ENCODE measurements at places on chromosomes 5 and 9.

DNA sequence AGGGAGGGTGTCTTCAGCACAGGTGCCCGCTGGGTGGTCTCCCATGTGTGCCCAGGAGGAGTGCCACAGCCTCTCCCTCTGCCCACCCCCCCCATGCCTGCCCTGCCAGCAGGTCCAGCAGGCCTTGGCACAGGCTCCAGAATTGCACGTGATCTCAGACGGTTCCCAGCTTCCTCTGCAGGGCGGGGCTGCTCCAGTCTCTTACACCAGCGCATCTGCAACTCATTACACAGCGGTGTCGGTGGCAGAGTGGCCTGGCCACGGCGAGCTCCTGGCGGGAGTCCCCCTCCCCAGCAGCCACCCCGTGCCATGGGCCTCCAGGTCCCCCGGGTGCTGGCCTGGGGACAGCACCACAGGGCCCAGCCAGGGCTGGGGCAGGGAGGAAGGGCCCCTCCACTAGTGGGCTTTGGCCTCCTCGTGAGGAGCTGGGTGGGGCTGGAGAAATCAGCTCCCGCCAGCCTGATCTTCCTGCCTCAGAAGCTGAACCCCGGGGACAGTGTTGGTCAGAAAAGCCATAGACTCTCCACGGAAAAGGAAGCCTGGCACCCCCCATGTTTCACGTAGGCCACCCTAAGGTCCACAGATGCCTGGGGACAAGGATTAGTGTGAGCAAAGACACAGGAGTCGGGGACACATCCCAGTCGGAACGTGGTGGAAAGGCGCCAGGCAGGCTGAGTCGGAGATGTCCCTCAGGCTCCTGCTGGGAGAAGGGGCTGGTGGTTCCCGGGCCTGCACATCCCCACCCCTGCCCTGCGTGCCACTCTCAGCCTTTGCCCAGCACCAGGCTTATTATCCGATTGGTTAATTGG is 40.2 kb downstream of the RXRA start:
- peaks cover 74% of the 10 kb centered on the region for H3K4me1 ChIP-seq
- DNase-seq, result peak; percentile 93
- no peaks in the 10 kb centered on the region for H3K27me3 ChIP-seq
- H3K27ac ChIP-seq, result peak overlapping the region; percentile 98
- H3K36me3 ChIP-seq, result no peaks in the 10 kb centered on the region

DNA sequence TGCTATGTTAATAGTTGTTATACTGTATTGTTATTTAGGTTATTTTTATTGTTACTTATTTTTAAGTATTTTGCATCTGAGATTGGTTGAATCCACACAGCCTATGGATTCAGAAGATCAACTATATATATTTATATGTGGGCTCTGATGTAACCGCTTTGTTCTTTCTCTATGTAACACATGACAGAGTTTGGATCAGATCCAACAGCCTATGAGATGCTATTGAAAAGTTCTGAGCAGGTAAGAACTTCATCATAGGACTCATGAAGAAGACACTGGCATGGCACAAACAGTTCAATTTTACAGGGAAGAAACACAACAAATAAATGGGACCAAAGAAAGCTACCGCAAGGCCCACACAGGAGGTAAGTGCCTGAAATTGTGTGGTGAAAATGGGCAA is 93.4 kb downstream of the GNAQ start:
- H3K27ac ChIP-seq, result no peak overlapping the region
- DNase-seq, result no peak
- no peaks in the 10 kb centered on the region for H3K4me1 ChIP-seq
- H3K4me3 ChIP-seq, result no peak overlapping the region
- H3K27me3 ChIP-seq, result no peaks in the 10 kb centered on the region

- no peaks in the 10 kb centered on the region for H3K36me3 ChIP-seq
- no peaks in the 10 kb centered on the region for H3K27me3 ChIP-seq
- H3K27ac ChIP-seq, result no peak overlapping the region
- H3K4me1 ChIP-seq, result peaks cover 28% of the 10 kb centered on the region
- DNase-seq, result no peak
- no peak overlapping the region for H3K4me3 ChIP-seq
Measured at GRCh38 chr5:37663538-37663937, 176.3 kb downstream of the GDNF start.

- no peaks in the 10 kb centered on the region for H3K27me3 ChIP-seq
- H3K4me1 ChIP-seq, result no peaks in the 10 kb centered on the region
- no peak for DNase-seq
- H3K36me3 ChIP-seq, result peaks cover 3% of the 10 kb centered on the region
Measured at GRCh38 chr5:195401-196160, 4.3 kb downstream of the LRRC14B start.

DNA sequence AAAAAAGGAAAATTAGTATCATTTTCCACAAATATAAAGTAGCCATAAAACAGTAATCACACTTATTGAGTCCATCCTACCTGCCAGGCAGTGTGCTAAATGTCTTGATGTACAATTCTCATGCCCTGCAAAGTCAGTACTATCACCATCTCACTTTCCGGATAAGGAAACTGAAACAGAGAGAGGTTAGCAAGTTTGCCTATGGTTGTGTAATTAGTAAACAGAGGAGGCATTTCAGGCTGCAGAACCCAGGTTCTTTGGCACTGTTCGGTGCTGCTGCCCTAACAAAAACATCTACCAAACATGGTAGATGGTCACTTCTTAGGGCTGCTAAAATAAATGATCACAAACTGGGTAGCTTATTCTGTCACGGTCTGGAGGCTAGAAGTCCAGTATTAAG is 22.6 kb downstream of the PLAC8L1 start:
- no peak overlapping the region for H3K4me3 ChIP-seq
- H3K4me1 ChIP-seq, result no peaks in the 10 kb centered on the region
- no peak overlapping the region for H3K27ac ChIP-seq
- DNase-seq, result no peak
- H3K27me3 ChIP-seq, result no peaks in the 10 kb centered on the region

GRCh38 chr9:27726244-27727081 is 153.2 kb upstream of the C9orf72 start:
- no peaks in the 10 kb centered on the region for H3K27me3 ChIP-seq
- H3K36me3 ChIP-seq, result no peaks in the 10 kb centered on the region
- DNase-seq, result peak; percentile 50
- peaks cover 12% of the 10 kb centered on the region for H3K4me1 ChIP-seq

DNA sequence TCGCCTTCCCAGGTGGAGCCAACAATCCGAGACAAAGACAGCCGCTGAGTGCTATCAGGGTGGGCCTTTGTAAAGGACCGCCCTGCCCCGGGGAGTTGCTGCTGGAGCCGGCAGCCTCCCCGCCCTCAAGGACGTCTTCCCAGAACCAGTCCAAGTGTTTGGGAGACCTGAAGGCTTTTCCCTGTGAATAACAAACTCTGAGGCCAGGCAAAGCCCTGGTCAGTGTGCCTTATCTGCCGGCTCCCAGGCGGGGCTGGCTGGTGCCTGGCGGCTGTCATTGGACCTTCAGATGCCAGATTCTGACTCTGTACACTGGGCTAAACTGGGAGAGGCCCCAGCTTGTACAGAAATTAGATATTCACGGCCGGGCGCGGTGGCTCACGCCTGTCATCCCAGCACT is 2.1 kb downstream of the SLC9A3 start:
- no peak overlapping the region for H3K27ac ChIP-seq
- no peak overlapping the region for H3K4me3 ChIP-seq
- H3K36me3 ChIP-seq, result no peaks in the 10 kb centered on the region
- DNase-seq, result no peak
- H3K4me1 ChIP-seq, result no peaks in the 10 kb centered on the region

GRCh38 chr5:118875131-118875530 is 113.2 kb downstream of the DTWD2 start:
- H3K27ac ChIP-seq, result no peak overlapping the region
- H3K36me3 ChIP-seq, result no peaks in the 10 kb centered on the region
- no peak for DNase-seq
- no peaks in the 10 kb centered on the region for H3K4me1 ChIP-seq
- no peak overlapping the region for H3K4me3 ChIP-seq

DNA sequence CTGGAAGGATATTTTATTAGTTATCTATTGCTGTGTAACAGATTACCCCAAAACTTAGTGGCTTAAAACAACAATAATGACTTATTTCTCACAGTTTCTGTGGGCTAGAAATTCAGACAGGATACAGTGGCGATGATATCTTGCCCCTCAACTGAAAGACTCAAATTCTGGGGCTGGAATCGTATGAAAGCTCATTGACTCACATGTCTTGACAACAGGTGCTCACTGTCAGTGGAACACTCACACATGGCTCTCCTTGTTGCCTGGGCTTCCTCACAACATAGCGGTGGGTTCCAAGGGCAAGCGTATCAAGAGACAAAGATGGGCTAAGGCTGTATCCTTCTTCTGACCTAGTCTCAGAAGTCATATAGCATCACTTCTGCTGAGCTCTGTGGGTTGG is 3.7 kb upstream of the GNPDA1 start:
- H3K36me3 ChIP-seq, result no peaks in the 10 kb centered on the region
- DNase-seq, result no peak
- H3K4me1 ChIP-seq, result peaks cover 24% of the 10 kb centered on the region
- H3K27me3 ChIP-seq, result no peaks in the 10 kb centered on the region

DNA sequence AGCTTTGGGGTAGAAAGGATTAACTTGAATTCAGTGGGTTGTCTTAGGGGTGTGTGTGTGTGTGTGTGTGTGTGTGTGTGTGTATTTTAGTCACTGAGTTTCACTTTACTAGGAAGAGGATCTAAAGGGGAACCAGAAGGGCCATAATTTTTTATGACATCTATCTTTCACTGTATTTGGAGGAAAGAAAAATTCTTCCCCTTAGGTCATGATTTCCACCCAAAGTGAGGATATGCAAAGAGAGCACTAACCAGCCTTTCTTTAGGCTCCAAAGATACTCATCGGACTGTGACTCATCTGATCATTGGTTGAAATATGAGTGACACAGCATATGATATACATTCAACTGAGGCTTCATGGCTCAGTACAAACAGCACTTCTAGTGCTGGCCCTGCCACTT is 75.2 kb upstream of the RASGRF2 start:
- H3K27me3 ChIP-seq, result no peaks in the 10 kb centered on the region
- no peak for DNase-seq
- H3K4me1 ChIP-seq, result no peaks in the 10 kb centered on the region
- no peak overlapping the region for H3K4me3 ChIP-seq

GRCh38 chr9:96420468-96421219 is 2.5 kb upstream of the ZNF367 start:
- no peaks in the 10 kb centered on the region for H3K27me3 ChIP-seq
- DNase-seq, result no peak
- H3K36me3 ChIP-seq, result no peaks in the 10 kb centered on the region
- H3K4me1 ChIP-seq, result peaks cover 17% of the 10 kb centered on the region
- peak overlapping the region; percentile 82 for H3K4me3 ChIP-seq

DNA sequence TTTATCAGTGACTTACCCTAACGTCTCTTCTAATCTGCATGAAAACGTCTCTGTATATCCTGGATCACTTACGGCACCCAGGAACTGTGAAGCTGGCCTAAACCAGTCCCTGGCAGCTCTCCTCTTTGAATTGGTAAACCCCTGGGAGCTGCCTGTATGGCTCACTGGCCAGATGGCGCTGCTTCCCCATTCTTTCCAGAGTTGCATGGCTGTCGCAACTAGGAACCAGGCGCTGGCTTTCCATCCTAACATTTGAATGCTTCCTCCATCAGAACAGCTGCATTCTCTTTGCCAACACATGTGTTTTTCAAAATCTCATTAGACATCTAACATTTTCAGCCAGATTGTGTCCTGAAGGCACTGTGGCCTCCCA is 8.0 kb upstream of the PCA3 start:
- no peaks in the 10 kb centered on the region for H3K4me1 ChIP-seq
- H3K4me3 ChIP-seq, result peak overlapping the region; percentile 13
- no peak overlapping the region for H3K27ac ChIP-seq
- no peaks in the 10 kb centered on the region for H3K36me3 ChIP-seq
- peak; percentile 19 for DNase-seq

GRCh38 chr9:81455462-81456219 is 233.7 kb downstream of the TLE1 start:
- H3K27ac ChIP-seq, result no peak overlapping the region
- no peak for DNase-seq
- H3K36me3 ChIP-seq, result no peaks in the 10 kb centered on the region
- no peaks in the 10 kb centered on the region for H3K4me1 ChIP-seq
- H3K27me3 ChIP-seq, result no peaks in the 10 kb centered on the region
- H3K4me3 ChIP-seq, result no peak overlapping the region

DNA sequence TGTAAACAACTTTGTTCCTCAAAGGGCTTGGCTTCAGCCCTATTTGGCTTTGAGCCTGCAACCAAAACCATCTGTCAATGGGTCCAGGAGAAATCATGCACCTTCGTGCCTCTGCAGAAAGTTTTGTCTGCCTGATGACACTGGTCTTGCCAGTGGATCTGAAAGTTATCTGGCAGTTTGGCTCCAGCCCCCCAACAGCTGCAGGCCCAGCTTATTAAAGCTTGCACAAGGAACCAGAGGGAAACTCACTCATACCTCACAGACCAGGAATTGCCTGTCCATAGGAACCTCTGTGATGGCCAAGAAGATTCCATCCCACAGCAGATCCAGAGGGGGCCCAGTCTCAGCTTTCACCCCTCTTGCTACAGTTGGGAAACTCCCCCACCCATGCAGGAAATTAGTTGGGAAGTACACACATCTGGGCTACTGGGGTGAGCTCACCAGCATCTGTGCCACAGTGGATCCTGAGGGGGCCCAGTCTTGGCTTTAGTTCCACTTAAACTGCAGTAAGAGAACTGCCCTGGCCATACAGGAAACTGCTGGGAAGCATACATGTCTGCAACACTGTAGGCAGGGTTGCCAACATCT is 265.5 kb downstream of the GRIA1 start:
- no peaks in the 10 kb centered on the region for H3K4me1 ChIP-seq
- H3K4me3 ChIP-seq, result no peak overlapping the region
- no peaks in the 10 kb centered on the region for H3K36me3 ChIP-seq
- H3K27ac ChIP-seq, result no peak overlapping the region
- no peak for DNase-seq

DNA sequence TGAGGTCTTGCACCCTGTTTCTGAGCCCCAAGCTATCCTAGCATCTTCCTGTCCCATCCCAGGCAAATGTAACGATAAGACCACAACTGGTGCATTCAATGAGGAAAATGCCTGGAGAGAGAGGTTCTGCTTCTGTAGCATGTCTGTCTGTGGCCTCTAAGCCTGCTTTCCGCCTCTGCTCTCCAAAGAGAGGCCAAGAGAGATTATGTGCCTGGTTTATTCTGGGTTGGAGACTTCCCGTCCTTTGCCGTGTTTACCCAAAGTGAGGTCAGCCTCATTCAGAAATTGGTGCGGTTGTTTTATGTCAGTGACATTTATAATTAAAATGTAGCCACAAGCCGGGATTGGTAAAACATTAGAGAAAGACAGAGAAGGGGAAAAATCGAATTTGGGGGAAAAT is 77.8 kb downstream of the FGF1 start:
- H3K27me3 ChIP-seq, result no peaks in the 10 kb centered on the region
- no peak overlapping the region for H3K27ac ChIP-seq
- no peaks in the 10 kb centered on the region for H3K36me3 ChIP-seq
- H3K4me3 ChIP-seq, result no peak overlapping the region
- no peaks in the 10 kb centered on the region for H3K4me1 ChIP-seq
